Activated T-helper 17 cell treated with anti-CD3 and anti-CD28 coated beads, Interleukin-2, amount 50 U/mL, for 72 hours (primary cell): ENCODE measurements at places on chromosomes 3 and 15. TPM values are rescaled to one million over a fixed set of nuclear protein-coding genes. Genes with fewer than 3 reads are reported as not detected.

GRCh38 chr15:41574158-41574557 lies 15.1 kb downstream of the TYRO3 start:
- ATAC-seq = no peak

GRCh38 chr3:141564241-141564640 lies 77.4 kb downstream of the RASA2 start:
- ATAC-seq = no peak

DNA sequence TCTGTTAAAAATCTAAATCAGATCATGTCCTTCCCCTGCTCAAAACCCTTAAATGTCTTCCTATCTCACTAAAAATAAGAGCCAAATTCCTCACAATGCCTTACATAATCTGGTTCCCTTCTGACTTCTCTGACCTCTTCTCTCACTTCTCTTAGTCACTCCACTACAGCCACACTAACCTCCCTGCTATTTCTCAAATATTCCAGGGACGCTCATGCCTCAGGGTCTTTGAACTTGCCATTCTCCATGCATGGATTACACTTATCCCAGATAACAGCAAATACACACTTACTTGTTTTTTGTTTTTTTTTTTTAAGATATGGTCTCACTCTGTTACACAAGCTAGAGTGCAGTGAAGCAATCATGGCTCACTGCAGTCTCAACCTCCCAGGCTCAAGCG lies 8.5 kb downstream of the TP53BP1 start:
- ATAC-seq = no peak

- no peak for ATAC-seq
These were observed 93.6 kb upstream of the POU1F1 start for GRCh38 chr3:87370007-87370406.

The AADACL2 gene
- not detected for total RNA-seq

The TEX55 gene
- not detected for total RNA-seq

The GP5 gene
- 1.4 TPM for total RNA-seq
